Amniotic stem cell (primary cell): ENCODE measurements at places on chromosomes 6 and 20.

DNA sequence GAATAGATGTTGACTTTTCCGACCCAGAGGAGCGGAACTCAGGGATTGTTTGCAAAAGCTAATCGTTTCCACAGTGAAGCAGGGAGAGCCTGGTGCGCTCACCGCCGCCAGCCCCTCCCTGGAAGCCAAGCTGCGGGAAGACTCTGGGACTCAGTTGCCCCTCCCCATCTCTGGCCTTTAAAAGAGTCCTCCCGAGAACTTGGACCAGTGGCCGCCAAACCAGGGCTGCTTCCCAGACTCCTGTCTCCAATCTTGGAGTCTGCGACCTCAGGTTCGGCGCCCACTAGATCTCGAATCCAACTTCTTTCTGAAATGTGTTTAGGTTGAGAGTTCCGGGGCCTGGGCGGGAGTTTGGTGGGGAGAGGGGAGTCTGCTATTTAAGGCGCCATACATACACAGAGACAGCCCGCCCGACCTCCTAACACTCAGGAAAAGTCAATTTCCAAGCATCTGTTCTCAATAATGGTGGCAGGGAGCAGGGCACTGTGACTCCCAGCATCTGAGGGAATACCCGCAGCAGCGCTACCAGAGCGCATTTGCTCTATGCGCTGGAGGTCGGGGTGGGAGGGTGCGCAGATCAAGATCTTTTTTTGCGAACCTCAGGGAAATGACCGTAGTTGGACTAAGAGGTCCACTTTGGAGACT, 800 bp upstream of the GRIK2 start:
- DNase-seq = no peak

- no peak for DNase-seq
These were observed 509.3 kb upstream of the MAN1A1 start for GRCh38 chr6:119858901-119859300.

GRCh38 chr6:94270091-94270948, 851.0 kb upstream of the EPHA7 start:
- DNase-seq = no peak

DNA sequence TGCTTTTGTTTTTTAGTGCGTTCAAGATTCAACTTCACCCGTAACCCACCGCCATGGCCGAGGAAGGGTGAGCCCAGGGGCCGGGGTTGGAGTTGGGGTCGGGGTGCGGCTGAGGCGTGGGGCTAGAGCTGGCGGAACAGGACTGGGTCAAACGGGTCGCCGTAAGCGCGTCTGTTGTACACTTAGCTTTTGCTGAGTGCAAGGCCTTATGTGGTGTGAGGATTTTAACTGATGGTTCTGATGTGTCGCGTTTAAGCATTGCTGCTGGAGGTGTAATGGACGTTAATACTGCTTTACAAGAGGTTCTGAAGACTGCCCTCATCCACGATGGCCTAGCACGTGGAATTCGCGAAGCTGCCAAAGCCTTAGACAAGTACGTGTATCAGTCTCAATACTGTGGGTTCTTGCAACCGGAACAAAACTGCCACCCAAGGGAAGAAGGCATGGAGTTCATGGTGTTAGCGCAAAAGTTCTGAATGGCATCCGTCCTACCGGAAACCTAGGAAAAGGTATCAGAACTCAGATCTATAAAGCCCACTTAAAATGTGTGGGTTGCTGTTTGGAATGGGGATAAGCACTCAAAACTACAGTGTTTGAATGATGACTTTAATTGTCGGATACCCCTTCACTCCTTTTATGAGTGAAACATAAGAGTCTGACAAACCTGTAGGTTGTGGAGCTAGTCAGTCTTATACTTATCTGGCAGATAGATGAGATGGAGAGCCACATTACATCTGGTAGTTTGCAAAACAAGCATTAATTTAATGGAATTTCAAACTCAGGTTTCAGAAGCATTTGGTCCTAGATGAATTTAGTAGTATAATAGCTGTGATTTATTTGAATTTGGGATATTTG, 574 bp downstream of the RPS12 start:
- no peak for DNase-seq

DNA sequence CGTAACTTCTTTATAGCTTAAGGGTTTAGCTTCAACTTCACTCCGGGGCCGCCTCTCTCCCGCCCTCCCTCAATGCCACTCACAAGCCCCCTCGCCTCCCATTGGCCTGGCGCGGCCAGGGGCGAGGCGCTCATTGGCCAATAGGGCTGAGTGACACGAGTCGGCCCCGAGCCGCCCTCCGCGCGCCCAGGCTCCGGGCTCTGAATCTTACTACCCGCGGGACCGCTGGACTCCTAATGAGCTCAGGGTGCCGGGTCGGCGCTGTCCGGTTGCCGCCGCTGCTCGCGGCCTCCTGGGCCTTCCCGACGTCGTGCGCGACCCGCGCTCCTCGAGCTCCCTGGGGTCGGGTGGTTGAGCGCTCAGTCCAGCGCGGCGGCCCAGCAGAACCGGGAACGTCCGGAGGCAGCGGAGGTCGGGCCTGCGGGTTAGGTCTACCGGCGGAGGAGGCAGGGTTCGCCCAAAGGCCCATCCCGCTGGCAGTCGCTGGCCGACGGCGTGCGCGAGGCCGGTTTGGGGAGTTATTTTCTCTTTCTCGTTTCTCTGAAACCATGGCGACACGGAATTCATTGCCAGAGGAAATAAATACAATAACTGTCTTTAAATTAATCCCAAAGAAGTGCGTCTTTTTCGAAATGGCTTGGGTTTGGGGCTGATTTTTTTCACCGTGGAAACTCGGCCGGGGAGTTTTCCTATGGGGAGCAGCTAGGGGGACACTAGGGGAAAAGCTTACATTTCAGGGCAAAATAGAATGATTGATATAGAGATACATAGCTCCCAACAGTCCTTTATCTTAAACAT, at the start of gene SIM1:
Gene SIM1, minus strand, starts transcription at position 19 of the 798 bp plus-strand sequence. CDS start 1,453 bp downstream, outside the sequence.
- DNase-seq = no peak

DNA sequence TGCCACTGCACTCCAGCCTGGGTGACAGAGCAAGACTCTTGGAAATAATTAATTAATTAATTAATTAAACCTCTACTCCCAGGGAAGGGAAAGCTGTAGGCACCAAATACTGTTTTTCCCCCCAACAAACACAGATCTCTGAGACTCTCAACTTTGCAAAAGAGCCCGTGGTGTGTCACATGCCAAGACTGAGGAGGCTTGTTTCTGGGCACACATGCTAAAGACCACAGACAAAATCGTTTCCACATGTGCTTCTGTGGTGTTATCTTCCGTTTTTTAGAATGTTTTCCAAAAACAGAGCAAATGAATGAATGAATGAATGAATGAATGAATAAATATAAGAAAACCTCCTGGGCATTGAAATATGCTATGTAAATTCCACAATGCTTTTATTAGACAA, 55.6 kb upstream of the ATXN1 start:
- no peak for DNase-seq

DNA sequence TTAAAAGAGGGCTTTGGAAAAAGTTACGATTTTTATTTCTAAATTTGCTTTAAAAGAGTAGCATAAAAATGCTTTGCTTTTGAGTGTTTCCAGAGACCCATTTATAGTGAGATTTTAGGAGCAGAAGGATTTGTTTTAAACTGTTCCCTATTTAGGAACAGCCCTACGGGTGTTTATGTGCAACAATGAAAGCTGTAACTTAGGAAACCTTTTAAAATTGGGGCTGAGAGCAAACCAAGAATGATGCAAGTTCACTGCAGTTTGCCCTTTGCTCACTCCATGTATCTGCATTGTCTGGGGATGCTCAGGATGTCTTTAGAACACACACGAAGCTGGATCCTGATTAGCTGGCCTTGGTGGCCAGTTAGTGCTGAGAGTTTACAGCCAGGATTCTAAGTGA, 40.9 kb downstream of the GHRH start:
- DNase-seq = no peak

GRCh38 chr20:63911176-63911575, 16.2 kb downstream of the DNAJC5 start:
- DNase-seq = no peak

DNA sequence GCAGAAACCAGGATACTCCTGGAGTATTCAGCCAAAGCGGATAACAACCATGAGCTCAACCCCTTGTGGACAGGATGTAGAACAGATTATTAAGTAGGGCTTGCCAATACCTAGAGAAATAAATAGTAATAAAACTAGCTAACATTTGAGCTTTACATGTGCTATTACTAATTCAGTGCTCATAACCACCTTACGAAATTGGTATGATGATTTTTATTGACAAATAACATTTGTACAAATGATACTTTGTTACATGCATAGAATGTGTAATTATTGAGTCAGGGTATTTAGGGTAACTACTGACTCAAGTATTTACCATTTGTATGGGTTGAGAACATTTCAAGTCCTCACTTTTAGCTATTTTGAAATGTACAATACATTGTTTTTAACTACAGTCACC, 287.9 kb downstream of the CDC5L start:
- DNase-seq = no peak

- no peak for DNase-seq
These were observed 180.0 kb downstream of the SOX4 start for GRCh38 chr6:21773576-21773968.

DNA sequence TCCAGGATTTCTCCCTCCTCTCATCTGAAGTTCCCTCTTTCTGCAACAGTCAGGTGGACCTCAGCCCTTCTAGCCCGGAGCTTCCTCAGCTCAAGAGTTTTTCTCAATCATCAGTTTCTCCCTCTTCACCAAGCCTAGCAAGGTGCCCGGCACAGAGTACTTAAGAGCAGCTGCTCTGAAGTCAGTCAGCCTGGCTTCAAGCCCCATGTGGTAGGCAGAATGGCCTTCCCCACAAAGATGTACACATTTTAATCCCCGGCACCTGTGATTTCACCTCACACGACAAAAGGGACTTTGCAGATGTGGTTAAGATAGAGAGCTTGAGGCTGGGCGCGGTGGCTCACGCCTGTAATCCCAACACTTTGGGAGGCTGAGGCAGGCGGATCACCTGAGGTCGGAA, 15.1 kb upstream of the RBPJL start:
- no peak for DNase-seq

DNA sequence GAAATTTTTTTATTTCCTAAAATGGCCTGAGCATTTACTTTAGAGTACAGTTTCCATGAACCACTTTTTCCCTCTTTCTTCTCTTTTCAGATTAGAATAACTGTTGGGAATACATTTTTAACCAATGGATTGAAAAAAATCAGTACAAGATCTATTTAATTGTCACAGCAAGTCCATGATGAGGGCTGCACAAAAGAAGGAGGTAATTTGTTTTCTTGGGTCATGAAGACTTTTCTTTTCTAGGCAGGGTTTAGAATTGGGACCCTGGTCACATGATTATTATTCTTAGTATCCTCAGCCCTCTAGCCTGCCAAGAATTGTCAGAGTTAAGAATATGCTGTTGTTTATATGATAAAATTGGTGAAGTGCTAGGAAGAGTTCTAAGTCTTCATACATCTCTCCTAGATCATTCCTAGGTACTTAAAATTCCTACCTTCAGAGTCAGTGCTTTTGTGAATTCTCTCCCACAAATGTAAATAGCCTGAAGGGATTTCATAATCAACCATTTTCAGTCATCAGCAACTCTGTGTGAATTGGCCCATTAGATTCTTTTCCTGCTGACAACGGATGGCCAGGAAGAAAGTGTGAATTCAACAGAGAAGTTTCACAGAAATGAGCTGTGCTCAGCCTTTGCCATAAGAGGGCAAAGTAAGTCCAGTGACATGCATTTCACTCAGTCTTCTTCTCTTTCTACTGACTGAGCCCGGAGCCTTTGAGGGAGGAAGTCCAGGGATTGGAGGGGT, 32.4 kb upstream of the TPBG start:
- DNase-seq = peak; percentile 13

DNA sequence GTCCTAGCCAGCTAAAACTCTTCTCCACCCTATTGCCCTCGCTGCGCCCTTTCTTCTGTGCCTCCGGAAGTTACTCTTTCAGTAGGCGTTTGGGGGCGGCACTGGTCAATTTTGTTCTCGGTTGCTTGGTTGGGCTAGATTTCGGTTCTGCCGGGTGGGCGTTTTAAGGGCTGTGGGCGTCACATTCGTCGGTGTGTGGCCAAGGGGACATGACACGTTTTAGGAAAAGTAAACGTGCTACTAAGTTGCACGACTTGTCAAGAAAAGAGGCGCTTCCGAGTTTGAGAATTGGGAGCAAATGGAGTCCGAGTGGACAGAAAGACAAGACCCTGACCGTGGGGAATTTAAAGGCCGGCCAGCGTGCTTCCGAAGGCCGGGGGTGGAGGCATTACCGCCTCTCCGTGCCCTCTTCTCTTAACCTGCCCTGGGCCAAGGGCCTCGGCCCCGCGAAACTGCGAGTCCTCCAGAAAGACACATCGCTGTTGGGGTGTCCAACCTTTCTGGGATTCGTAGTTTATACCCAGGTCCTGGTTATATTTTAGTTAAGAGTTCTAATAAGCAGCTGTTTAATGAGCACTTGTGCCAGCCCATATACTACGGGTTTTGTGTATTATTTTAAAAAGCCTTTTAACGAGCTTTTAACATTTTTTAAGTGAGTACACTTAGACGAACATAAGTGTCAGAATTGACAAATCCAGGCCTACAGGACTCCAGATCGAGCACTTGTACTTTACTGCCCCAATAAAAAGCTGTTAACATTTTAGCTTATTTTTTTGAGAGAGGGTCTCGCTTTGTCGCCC, 664 bp upstream of the BAG6 start:
- peak; percentile 96 for DNase-seq

DNA sequence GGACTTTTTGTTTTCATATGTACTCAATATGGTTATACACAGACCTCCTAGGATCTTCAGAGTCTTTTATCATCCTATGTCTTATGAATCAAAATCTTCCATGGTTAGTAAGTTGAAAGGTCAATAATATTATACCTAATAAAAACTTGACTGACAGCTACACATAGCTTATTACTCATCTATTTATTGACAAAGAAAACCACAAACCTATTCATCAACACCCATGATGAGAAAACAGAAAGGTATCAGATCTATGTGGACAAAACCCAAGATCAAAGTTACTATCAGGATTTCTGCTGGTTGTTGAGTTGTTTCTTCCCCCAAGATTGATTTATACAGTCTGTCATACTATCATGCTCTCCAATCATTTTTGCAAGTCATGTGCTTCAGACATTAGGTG, 460.1 kb upstream of the MANEA start:
- DNase-seq = no peak

GRCh38 chr6:108435391-108435790, 125.3 kb upstream of the FOXO3 start:
- DNase-seq = no peak

- no peak for DNase-seq
These were observed 24.3 kb downstream of the BMP6 start for GRCh38 chr6:7750197-7750596.

- DNase-seq = no peak
These were observed 463.5 kb downstream of the QKI start for GRCh38 chr6:163877877-163878639.

GRCh38 chr6:135525594-135525993, 28.1 kb upstream of the AHI1 start:
- DNase-seq = no peak

DNA sequence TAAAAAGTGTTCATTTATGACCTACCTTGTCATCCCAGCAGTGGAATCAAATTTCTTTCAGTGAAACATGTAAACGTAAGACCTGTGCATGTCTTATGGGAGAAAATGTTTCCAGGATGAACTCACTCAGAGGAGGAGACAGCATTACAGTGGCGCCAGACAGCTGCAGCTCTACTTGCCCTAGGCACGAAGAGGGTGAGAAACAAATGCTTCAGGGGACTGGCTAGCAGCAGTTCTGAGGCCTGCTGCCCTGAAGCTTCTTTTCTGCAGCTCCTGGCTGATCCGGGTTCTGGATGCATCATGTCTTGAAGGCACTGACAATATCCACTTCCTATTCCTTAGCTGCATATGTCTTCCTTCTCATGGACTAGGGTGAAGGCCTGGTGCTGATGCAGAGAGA, 120.2 kb downstream of the QRSL1 start:
- DNase-seq = no peak
